ENCODE measurements at places on chromosomes 4 and X. TPM values are rescaled to one million over a fixed set of nuclear protein-coding genes. Genes with fewer than 3 reads are reported as not detected.

Gene XPNPEP2
- 1.7 TPM for total RNA-seq

Gene COMMD8
- total RNA-seq, result 46.1 TPM

- H3K27me3 ChIP-seq, result no peaks in the 10 kb centered on the region
- H3K27ac ChIP-seq, result no peak overlapping the region
- H3K36me3 ChIP-seq, result no peaks in the 10 kb centered on the region
- no peak overlapping the region for H3K4me3 ChIP-seq
Observed at GRCh38 chr4:98505992-98506391, 152.4 kb downstream of the TSPAN5 start.

- H3K36me3 ChIP-seq, result no peaks in the 10 kb centered on the region
- H3K4me3 ChIP-seq, result no peak overlapping the region
- H3K4me1 ChIP-seq, result peaks cover 7% of the 10 kb centered on the region
- no peak overlapping the region for H3K27ac ChIP-seq
- DNase-seq, result no peak
Observed at GRCh38 chrX:27599928-27600327, 9.8 kb downstream of the DCAF8L2 start.

DNA sequence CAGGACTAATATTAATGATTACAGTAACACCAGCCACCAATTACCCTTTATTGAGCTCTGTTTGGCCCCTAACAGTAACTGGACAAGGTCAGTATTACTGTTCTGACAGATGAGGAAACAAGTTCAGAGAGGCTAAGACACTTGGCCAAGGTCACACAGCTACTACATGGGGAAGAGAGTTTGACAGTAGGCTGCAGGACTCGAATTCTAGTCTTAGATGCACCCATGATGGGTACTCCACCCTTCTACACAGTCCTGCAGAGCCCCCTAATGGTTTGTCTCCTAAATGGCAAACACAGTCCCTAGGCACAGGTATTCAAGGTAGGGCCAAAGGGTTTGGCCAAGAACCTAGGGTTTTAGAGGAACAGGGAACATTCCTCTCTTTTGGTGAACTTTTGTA lies 93.9 kb downstream of the NSUN7 start:
- no peaks in the 10 kb centered on the region for H3K27me3 ChIP-seq
- H3K36me3 ChIP-seq, result no peaks in the 10 kb centered on the region
- H3K4me1 ChIP-seq, result peaks cover 36% of the 10 kb centered on the region
- H3K4me3 ChIP-seq, result no peak overlapping the region

GRCh38 chr4:43341741-43342140 lies 449.2 kb downstream of the GRXCR1 start:
- H3K4me1 ChIP-seq, result no peaks in the 10 kb centered on the region
- H3K27ac ChIP-seq, result no peak overlapping the region
- no peaks in the 10 kb centered on the region for H3K27me3 ChIP-seq
- no peaks in the 10 kb centered on the region for H3K36me3 ChIP-seq
- DNase-seq, result no peak
- H3K4me3 ChIP-seq, result no peak overlapping the region

DNA sequence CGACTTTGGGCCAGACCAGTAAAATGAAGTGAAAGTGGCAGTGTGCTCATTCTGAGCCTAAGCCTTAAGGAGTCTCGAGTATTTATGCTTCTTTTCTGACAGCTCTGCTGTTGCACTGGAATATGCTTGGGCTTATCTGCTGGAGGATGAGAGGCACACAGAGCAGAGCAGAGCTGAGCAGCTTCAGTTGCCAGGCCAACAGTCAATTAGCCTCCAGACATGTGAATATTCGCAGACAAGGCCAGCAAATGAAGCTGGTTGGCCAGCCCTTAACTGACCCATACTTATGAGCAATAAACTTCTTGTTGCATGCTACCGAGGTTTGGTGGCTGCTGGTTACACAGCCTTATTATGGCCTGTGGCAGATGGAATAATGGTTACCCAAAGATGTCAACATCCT lies 203.0 kb upstream of the GEMIN8 start:
- no peak overlapping the region for H3K27ac ChIP-seq
- no peaks in the 10 kb centered on the region for H3K27me3 ChIP-seq
- no peaks in the 10 kb centered on the region for H3K36me3 ChIP-seq
- H3K4me1 ChIP-seq, result no peaks in the 10 kb centered on the region
- DNase-seq, result no peak

GRCh38 chr4:121380776-121381462 lies at the start of gene QRFPR:
QRFPR (minus strand) TSS chr4:121381018; CDS start chr4:121380647, 371 bp downstream.
- peak within 1 kb of the TSS; percentile 49 for H3K4me3 ChIP-seq
- peaks cover 88% of the 10 kb centered on the region for H3K27me3 ChIP-seq
- no peaks in the 10 kb centered on the region for H3K36me3 ChIP-seq
- peak; percentile 52 for DNase-seq
- no peak within 1 kb of the TSS for H3K27ac ChIP-seq

DNA sequence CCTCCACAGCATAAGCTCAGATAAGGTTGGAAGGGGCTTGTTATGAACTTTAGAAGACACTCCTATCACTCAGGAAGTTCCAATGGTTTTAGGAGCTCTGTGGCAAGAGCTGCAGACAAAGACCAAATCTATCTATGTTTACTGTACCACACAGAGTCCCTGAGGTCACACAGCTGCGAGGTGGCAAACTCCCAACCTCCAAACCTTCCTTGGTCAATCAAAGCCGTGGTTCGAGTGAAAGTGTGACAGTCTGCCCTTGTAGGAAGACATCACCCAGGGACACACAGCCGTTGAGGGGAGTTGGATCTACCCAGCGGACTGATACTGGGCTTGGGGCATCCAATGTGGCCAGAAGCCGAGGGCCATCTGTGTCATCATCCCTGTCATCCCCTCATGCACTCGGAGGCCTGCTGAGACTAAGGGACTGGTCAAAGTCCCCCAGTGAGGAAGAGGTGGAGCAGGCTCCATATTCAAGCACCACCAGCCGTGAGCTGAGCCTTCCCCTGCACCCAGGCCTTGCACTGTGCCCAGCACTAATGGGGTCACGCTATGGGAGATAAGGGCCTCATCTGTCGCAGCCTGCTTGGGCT lies 26.8 kb downstream of the MAN2B2 start:
- H3K4me3 ChIP-seq, result no peak overlapping the region
- no peak for DNase-seq
